ENCODE measurements at places on chromosomes 11 and 22.

- no peak for DNase-seq
These were observed 6.6 kb upstream of the CSNK2A3 start for GRCh38 chr11:11359611-11360010.

DNA sequence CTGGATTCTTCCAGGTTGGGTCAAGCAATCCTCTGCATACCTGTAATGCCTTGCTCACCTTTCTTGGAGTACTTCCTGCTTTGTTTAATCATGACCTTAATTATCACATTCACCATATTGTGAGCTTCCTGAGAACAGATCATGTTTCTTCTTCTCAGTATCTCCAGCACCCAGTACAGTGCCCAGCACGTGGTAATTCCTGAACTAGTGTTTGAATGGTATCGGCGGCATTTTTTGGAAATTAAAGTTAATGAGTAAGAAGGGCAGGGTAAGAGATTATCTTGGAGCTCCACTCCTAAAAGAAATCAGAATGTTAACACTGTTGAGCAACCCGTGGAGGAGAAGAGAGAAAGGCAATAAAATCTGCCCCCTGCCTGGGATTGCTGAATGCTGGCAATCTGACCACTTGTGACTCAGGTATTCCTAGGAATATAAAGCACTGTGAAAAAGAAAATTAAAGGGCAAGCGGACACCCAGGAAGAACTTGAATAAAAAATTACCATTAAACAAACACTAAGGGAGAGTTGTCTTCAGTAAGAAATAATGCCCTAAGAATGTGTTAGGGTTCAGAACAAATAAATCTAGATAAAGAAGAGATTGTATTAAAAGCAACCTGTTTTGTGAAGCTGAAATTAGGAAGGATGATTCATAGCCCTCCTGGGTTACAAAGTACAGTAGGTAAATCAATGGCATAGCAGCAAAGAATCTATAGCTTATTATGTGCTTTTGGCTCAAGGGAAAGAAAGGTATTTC lies 92.9 kb downstream of the PDHX start:
- no peak for DNase-seq

DNA sequence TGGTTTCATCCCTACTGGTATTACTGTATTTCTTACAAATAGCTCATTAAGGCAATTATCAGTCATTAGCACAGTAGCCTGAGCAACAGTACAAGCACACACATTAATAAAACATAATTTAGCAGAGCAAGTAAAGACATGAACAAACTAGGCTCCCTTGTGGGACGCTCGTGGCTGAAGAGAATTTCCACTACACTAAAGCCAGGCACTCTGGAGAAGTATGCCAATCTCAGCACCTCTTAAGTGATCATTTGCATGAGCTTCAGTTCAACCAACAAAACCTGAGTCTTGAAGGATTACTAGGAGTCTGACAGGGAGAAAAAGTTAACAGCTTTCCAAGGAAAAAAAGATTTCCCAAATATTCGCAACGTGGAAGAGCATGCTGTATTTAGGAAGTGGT lies 109.1 kb downstream of the LARGE1 start:
- DNase-seq, result no peak

DNA sequence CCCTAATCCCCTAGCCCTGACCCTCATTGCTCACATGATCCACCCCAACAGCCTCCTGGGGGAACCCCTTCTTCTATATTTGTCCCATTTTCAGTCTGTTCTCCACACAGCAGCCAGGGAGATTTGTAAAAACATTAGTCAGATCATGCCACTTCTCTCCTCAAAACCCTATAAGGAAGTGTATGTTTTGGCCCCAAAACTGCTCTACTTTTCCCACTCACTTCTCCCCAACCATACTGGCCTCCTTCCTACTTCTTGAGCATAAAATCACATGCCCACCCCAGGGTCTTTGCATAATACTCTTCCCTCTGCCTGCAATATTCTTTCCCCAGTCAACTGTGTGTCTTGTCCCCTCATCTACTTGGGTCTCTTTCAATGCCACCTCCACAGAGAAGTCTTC lies 4.7 kb upstream of the SLC22A12 start:
- DNase-seq, result no peak

DNA sequence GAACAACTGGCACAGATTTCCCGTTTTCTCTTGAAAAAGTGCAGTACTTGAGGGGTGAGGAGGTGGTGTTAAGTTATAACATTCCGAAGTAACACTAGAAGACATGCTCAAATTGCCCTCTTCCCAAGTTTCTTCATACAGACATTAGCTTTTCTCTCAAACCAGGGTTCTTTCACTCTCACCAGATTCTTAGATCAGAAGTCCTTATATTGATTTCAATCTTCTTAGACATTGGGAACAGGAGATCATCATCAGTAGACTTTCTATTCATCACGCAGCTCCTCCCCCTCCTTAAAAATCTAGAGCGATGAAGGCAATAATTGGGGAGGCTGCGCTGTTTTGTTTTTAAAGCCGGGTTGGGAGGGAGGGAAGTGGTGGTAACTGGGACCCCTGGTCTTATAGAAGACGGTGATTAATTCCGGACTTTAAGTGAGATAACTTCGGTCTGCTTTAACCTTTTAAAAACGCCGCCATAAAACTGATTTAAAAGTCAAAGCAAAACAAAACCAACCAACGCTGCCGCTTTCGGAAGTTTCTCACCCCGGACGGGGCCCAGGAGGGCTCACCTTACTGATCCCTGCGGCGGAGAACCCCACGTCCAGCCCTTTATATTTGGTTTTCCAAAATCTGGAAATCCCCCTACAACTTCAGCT lies 665 bp downstream of the USP28 start:
- no peak for DNase-seq

GRCh38 chr11:106321601-106322000 lies 244.1 kb downstream of the AASDHPPT start:
- DNase-seq, result no peak

DNA sequence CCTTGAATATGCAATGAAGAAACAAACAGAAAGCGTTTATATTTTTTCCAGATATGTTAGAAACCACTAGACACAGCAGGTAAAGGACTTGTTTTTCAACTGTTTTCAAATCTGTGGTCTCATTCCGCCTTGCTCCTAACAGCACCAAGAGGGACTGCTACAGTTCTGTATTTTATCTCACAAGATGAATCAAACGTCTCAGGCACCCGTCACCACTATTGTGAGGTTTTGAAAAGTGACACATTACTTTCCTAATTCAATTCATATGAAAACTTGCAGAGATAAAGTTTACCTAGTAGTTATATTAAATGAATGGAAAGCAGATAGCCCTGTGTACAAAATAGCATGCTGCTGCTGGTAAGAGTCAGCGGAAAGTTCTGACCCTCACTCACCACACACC lies 386.3 kb downstream of the ETS1 start:
- no peak for DNase-seq

DNA sequence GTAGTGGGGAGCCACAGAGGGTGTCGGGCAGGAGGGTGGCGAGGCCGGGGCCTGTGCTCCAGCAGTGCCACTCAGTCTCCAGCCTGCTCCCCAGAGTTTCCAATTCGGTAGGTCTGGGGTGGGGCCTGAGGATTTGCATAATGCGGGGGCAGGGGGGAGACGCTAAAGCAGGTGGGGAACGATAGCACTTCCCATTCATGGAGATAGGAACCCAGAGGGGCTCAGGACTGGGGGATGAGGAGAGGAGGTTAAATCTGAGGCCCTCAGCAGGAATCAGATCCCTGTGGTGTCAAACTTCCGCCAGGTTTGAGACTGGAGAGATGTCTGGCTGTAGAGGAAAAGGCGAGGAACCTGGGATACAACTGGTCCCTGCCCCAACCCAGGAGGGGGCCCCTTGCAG lies 29.8 kb downstream of the WNT11 start:
- DNase-seq, result no peak

DNA sequence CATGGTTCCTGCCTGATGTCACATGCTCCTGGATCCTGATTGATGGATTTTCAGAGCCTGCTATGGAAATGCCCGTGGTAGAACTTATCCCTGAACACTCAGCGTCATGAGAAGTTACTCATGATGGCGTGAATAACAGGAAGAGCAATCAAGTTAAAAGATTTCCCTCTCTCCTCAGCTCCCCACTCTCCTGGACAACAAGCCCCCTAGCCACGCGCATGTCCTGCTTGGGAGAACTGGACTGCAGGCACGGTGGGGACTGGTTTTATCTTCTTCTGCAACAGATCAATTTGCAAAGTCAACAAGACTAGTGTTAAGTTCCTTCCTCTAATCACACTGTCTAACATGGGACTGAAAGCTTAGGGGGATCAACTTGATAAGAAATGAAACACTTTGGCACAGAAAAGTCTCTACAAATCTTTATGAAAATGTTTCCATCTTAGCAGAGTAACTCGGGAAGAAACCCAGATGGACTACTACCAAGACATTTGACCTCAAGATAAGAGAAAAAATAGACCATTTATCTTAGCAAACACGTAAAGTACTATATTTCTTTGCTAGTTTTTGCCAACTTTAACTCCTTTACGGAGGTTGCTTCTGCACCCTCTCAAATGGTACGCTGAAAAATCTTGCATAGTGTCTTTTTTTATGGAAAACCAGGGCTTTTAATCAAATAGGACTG lies 27.6 kb downstream of the POU2AF1 start:
- DNase-seq, result no peak

DNA sequence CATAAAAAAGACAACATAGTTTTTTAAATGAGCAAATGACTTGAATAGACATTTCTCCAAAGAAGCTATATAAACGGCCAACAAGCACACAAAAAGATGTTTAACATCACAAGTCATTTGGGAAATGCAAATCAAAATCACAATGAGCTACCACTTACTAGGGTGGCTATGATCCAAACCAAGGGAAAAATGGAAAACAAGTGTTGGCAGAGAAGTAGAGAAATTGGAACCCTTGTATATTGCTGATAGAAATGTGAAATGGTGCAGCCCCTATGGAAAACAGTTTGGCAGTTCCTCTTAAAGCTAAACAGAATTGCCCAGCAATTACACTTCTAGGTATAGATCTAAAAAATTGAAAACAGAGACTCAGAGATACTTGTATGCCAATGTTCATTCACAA lies 29.0 kb downstream of the PAMR1 start:
- no peak for DNase-seq

DNA sequence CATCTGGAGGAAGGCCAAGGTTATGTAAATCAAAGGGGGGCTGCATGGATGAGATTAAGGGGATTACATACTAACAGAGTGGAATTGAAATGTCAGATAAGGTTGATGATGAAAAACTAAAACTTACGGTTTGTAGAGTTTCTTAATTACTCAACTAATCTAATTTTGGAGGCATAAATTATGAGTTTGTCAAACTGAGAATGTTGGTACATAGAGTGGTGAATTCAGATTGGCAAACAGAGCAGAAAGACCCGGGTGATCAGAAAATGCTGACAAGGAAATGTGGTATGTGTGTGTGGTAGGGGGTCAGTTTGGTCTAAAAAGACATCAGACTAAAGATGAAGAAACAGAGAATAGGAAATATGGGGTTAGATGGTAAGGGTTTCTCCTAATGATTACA lies 11.0 kb downstream of the MS4A6E start:
- DNase-seq, result no peak

DNA sequence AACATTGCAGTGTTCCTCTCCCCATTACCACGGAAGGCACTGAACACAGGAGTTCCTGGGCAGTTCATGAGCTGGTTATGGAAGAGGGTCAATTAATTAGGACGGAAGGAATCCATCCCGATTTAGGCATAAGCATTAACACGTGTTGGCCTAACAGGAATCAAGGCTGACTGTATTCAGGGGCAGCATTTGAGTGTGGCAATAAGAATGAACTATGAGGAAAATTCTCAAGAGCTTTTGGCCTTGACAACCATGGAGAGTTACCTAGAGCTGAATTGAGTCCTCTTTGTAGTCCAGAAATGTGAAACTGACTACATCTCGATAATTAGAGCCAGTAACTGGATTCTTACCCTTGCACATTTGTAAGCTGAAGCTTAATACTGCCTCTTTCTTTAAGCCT lies 82.4 kb upstream of the CRTAM start:
- no peak for DNase-seq

GRCh38 chr11:78085972-78086371 lies 6.3 kb upstream of the NDUFC2 start:
- no peak for DNase-seq

DNA sequence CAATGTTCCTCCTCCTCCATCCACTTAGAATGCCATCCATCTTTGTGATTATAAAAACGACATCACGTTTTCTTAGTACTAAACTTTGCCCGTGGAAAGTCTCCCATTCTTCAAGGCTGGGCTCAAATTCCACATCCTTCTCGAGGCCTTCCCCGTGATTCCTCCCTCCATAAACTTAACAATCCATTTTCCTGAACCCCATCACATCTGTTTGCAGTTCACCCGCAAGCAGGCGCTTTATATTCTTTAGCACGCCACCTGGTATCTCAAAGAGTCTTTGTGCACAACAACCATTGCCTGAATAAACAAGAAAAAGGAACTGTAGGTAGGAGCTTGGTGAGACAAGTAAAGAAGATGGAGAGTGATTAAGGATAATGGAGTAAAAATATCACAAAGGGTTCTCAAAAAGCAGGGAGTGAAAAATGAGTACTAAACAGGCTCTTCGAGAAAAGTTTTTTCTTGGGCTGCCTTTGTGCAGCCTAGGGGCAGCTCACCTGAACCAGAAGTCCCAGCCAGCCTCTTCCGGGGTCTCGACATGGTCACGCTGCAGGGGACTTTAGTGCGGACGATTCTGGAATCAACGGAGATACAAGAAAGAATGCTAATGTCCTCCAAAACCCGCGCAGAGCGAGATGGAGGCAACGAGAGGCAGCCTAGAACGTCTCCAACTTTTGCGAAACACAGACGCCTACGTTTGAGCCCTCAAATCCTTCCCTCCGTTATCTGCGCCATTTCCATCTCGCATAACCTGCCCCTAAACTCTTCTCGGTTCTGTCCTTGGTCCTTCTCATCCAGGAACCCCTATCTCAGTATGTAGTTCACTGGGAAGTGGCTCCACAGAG lies 585 bp downstream of the THYN1 start:
- no peak for DNase-seq

DNA sequence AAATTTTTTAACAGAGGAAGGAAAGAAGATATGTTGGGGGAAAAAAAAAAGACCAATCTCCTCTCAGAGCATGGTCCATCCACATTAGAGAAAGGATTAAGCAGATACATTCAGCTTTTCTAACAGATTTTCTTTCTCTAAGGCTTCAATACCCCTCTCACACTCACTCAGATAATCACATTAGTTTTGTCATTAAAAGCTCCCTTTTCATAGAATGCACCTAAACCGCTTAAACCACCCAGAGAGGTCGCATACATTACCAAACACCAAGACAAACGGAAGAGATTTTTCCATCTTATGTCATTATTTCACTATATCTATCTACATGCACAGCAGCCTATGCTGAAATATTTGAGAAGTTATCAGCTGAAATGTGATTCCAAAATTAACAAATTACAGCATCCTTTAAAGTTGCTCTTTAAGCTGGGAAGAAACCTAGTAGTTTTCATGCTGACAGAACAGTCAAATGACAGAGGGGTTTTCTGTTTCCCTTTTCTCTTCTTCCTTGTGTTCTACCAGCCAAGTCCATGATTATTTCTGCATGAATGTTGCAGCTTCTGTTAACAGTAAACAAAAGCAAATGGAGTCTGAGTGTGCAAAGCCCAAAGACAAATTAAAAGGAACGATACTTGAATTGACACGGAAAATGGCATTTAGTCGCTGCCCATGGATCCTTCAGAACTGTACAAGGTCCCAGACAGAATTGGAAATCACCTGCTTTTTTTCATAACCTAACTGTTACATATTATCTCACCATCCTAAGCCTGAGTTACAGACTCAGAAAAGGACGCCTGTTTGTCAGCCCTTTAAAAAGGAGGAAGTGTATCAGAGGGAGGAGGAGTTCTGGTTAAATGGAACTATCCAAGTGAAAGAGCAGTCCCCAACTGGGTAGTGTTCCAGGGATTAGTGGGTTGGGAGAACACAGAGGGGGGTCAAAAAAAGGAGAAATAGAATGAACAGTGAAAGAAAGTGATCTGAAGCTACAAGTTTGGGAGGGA lies 54.6 kb downstream of the PRCP start:
- no peak for DNase-seq
